Stimulated activated CD4-positive, alpha-beta T cell treated with anti-CD3 and anti-CD28 coated beads, Interleukin-1b, Interleukin-23, amount 100 ng/mL, for 48 hours (primary cell): ENCODE measurements at places on chromosomes 1 and 21.

DNA sequence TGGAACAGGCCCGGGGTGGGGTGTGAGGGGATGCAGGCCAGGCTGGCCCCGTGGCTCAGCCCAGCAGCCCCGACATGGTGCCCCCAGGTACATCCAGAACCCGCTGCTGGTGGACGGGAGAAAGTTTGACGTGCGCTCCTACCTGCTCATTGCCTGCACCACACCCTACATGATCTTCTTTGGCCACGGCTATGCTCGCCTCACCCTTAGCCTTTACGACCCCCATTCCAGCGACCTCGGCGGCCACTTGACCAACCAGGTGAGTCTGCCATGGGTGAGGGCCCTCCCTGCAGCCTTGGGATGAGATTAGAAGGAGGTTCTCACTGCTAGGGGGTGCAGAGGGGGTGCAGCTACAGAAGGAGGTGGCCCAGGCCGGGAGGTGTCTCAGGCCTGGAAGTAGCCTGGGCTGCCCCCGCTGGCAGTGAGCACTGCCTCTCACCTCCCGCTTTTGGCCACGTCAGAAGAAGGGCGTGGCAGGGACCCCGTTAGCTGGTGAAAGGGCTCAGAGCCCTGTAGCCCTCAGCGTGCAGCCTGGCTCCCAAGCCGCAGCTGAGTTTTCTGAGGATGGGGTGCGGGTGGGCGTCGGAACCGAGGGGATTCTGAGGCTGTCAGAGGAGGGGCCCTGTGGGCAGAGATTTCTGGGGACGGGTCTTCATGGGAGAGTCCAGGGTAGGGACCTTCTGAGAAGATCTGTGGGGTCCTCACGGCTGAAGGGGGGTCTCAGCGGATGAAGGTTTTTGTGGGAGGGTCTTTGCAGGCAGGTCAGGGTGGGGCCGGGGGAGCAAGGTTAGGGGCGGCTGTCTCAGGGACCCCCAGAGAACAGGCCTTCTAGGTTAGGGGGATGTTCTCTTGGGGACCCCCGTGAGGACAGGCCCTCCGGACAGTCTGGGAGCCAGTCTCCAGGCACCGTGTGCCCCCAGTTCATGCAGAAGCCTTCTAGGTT is 10.4 kb downstream of the TTLL10 start:
- no peak for DNase-seq

- no peak for DNase-seq
Measured at GRCh38 chr1:20493309-20493708, 7.3 kb upstream of the CAMK2N1 start.

GRCh38 chr1:6313393-6314200 is 52.7 kb upstream of the GPR153 start:
- DNase-seq = no peak

GRCh38 chr21:45877821-45878469 is 103.6 kb upstream of the COL6A1 start:
- no peak for DNase-seq

GRCh38 chr1:48540587-48540986 is 68.6 kb upstream of the SPATA6 start:
- DNase-seq = no peak

- DNase-seq = peak; percentile 77
Measured at GRCh38 chr1:156813750-156814570, 2.7 kb downstream of the SH2D2A start.
